ENCODE measurements at places on chromosomes 13 and 19.

DNA sequence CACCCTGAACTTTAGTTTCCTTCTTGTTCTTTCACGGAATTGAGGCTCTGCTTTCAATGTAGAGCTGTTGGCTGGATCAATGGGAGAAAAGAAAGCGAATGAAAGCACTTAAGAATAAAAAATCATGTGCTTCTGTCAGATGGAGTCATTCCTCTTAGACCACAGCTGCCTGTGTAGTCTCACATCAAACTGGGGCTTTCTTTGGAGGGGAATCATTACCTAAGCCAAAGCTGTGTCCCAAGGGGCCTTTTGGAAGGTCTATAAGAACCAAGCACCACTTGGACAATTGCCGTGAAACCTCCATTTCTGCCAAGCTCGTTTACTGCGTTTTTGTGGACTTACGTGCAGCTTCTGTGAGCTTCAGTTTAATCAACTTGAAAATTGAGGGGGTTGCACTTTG, 44.2 kb upstream of the RNF113B start:
- DNase-seq = no peak

DNA sequence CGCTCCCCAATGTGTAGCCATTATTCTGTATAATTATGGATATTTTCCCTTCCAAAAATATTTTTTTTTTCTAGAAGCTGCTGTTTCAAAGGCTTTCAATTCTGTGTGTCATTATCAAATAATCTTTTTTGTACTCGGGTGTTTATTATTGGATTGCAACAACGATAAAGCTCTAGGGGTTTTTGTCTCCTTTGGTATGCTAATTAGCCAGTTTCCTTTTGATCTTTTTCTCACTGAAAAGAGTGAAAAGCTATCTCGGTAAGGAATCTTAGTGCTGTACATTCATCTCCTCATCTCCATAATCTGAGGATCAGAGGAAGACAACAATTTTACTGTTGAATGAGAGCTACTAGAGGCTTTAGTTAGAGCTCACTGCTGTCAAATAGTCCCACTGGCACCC, 136.6 kb downstream of the OLFM4 start:
- no peak for DNase-seq

DNA sequence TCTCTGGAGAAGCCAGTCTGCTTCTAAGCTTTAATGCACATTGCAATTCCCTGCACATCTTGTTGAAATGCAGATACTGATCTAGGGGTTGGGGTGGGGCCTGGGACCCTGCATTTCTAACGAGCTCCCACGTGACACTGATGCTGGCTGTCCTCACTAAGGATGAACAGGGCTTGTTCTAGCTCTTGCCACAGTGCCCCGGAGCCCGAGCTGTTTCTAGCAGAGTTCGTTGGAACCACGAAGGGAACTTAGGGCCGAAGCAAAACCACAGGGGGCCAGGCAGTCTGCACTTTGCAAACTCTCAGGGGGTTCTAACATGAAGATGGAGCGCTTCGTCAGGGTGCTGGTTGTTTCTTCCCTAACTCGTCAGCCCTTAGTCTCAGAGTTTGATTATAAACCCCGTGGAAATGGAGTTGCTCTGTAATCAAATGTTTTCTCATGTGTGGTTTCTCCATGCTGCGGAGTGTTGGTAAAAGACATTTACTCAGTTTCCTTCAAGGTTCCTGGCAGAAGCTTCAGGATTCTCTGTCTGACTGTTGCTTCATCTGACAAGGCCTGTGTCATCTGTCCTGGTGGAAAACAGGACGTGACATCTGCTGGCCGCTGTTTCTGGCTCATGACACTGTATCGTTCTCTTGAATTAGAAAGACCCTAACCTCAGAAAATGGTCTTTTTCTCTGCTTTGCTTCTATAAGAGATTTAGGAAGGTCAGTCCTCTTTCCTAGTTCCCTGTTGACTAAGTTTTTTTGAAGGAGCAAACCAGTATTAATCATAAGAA, 221.5 kb downstream of the TEX29 start:
- DNase-seq = no peak

- DNase-seq = no peak
These were observed 22.2 kb downstream of the SOHLH2 start for GRCh38 chr13:36192166-36192565.

DNA sequence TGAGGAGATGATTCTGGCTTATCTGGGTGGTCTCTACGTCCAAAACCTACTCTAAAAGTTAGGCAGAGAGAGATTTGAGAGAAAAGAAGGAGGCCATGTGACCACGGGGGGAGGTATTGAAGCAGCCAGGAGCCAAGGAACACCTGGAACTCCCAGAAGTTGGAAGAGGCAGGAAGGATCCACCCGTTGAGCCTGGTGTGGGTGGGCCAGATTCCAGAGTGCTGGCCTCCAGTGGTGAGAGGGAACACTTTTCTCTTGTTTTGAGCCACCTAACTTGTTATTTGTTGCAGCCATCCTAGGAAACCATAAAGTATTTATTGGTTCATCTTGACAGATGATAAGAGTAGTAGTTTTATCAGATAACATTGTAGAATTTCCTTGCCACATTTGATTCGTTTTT, 396.9 kb downstream of the MYO16 start:
- no peak for DNase-seq
